ENCODE measurements at places on chromosomes 13 and 19.

DNA sequence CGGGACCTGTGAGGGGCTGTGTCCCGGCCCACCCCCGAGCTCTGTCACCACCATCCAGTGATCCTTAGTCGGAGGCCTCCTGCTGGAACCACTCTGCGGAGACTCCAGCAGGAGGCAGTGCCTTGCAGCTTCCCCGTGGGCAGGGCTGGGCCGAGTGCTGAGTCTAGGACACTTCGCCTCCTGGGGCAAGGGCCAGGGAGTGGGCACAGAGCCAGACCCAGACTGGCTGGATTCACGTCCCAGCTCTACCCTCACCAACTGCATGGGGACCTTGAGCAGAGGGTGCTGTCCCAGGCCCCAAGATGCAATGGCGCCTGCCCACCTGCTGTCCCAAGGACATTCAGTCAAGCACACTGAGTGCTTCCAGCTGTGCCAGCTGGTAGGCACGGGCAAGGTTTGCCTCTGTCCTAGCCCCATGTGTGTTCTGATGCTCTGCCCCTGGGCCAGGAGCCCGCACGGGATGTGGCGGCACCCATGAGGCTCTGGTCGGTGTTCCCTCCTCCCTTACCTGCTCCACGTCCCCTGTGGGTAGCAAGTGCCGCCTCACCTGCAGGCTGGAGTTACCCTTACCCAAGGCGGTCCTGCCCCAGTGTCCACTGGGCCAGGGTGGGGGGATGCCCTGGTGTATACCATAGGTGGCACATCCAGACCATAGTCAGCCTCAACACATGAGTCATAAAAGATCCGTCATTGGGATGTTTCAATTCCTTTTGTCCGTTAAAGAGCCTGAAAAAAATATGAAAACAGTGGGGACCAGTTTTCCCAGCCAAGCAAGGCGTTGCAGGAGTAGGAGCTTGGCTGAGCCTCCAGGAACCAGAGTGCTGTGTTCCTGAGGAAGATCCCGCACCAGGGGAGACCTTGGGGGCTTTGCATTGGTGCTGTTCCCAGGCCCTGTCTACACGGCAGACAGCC lies 7.4 kb downstream of the FZR1 start:
- no peak for DNase-seq
- no peak overlapping the region for H3K27ac ChIP-seq
- peaks cover 50% of the 10 kb centered on the region for H3K4me1 ChIP-seq
- no peaks in the 10 kb centered on the region for H3K27me3 ChIP-seq
- no peak overlapping the region for H3K4me3 ChIP-seq

GRCh38 chr13:94228763-94229162 lies 250.7 kb downstream of the DCT start:
- H3K27me3 ChIP-seq: peaks cover 5% of the 10 kb centered on the region
- no peaks in the 10 kb centered on the region for H3K36me3 ChIP-seq
- no peak overlapping the region for H3K27ac ChIP-seq
- no peaks in the 10 kb centered on the region for H3K4me1 ChIP-seq

- peaks cover 21% of the 10 kb centered on the region for H3K27me3 ChIP-seq
- no peak for DNase-seq
- no peak overlapping the region for H3K4me3 ChIP-seq
- no peaks in the 10 kb centered on the region for H3K4me1 ChIP-seq
Observed at GRCh38 chr13:111977179-111977506, 89.8 kb upstream of the SOX1 start.

DNA sequence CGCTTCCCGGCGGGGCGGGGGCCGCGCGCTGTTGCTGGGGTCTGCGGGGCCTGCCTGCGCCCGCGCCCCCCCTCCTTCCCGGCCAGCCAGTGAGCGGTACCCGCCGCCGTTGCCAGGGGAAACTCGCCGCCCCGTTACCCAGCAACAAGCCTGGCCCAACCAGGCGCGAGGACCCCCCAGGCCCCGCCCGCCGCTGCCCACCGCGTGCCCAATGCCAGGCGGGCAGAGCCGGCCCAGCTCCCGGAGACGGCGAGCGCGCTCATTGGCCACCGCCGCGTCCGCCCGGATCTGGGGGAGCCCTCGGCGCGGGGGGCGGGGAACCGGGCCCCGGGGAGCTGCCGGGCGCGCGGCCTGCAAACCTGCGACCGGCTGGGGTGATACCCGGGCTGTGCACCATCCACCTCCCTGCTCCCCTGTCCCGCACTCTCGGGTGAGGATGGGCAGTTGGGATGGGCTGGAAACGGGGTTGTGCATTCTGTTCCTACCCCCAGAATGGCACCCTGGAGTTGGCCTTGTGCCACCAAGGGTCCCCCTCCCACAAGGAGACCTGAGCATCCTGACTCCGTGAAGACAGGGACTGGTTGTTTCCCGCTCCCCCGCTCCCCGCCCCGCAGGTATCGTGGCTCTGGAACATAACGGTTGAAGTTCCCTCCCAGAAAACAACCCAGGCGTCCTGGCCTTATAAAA lies 8.8 kb upstream of the BBC3 start:
- no peaks in the 10 kb centered on the region for H3K36me3 ChIP-seq
- H3K27ac ChIP-seq: no peak overlapping the region
- no peak overlapping the region for H3K4me3 ChIP-seq
- peaks cover 1% of the 10 kb centered on the region for H3K27me3 ChIP-seq

DNA sequence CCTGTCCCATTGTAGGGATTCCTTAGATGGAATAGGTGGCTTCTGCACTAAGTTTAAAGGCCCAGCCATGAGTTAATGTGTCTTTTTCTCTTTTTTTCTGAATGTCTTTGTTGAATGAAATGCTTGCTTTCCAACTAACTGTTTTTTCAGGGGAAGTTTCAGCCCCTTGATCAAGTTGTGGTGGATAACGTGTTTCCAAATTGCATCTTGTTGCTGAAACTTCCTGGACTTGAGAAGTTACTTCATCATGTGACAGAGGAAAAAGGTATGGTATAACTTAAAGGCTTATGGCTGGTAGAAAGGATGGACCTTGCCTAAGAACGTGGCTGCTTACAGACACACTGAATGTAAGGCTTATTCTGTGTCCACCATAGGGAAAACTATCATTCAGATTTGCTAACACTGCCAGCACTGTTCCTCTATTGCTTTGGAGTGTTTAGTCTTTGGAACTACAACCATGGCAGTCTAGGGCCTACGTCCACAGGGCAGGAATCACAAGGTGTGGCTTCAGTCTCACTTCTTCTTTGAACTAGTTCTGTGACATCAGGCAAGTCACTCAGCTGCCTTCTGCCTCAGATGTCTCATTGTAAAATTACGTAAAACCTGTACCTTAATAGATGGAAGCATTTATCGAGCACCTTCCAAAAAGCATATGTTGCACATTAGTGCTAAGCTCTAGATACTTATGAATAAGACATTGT lies 25.3 kb downstream of the RNASEH2B start:
- DNase-seq: no peak
- no peaks in the 10 kb centered on the region for H3K4me1 ChIP-seq
- H3K27ac ChIP-seq: no peak overlapping the region
- no peak overlapping the region for H3K4me3 ChIP-seq
- peaks cover 45% of the 10 kb centered on the region for H3K36me3 ChIP-seq

GRCh38 chr13:41006978-41007743 lies 12.0 kb downstream of the ELF1 start:
- H3K4me1 ChIP-seq: peaks cover 68% of the 10 kb centered on the region
- peak overlapping the region; percentile 83 for H3K27ac ChIP-seq
- no peaks in the 10 kb centered on the region for H3K27me3 ChIP-seq

- peaks cover 2% of the 10 kb centered on the region for H3K27me3 ChIP-seq
- no peak overlapping the region for H3K27ac ChIP-seq
- H3K4me1 ChIP-seq: no peaks in the 10 kb centered on the region
- H3K36me3 ChIP-seq: no peaks in the 10 kb centered on the region
- H3K4me3 ChIP-seq: no peak overlapping the region
Observed at GRCh38 chr13:44221657-44222056, 152.0 kb upstream of the SERP2 start.

GRCh38 chr19:741506-742131 lies 9.3 kb upstream of the MISP start:
- no peaks in the 10 kb centered on the region for H3K4me1 ChIP-seq
- DNase-seq: peak; percentile 20
- no peak overlapping the region for H3K4me3 ChIP-seq
- H3K27ac ChIP-seq: no peak overlapping the region

DNA sequence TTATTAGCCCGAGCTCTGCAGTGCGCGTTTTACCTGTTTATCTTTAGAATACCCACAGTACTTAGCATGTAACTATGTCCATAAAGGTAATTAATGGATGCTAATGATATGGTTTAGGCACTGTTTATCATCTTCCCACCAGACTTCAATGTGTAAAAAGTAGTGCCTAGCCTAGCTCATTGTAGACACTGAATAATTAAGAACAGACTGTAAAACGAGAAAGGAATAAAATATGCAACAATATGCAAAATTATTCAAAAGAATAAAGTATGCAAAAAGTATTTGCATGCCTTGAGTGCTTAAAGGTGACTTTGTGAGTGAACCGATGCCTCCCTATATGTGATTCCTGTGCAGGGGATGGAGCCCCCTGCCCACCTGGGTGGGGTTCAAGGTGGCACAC lies 35.7 kb upstream of the RNF113B start:
- H3K4me1 ChIP-seq: no peaks in the 10 kb centered on the region
- no peaks in the 10 kb centered on the region for H3K36me3 ChIP-seq
- no peak for DNase-seq
- no peak overlapping the region for H3K27ac ChIP-seq
